MM.1S (cell line): ENCODE measurements at places on chromosomes 7 and 10.
A peak's percentile ranks its signal among the peaks of the same experiment; 100 is the strongest.

- peak; percentile 52 for DNase-seq
Measured at GRCh38 chr10:111076682-111077478, at the start of gene ADRA2A. Gene ADRA2A (plus strand): TSS chr10:111077029. CDS start chr10:111077997, 968 bp downstream.

- no peak for DNase-seq
Measured at GRCh38 chr7:113790025-113790424, 128.8 kb downstream of the PPP1R3A start.

- DNase-seq, result no peak
Measured at GRCh38 chr7:146892151-146892550, 775.5 kb downstream of the CNTNAP2 start.

DNA sequence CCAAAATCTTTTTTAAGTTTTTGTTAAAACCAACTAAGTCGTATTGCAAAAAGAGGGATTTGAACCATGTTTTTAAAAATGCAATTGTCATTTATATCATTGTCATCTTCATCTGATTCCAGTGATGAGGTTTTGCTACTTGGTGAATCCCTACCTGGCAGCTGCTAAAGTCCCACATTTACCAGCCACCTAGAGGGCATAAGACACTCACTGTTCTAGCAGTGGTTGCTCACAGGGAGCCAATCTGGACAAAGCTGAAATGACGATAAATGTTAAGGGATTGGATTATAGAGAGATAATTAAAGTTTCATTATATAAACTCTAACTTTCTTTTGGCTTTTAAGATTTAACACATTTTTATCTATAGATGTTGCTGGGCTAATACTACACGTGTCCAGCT lies 18.7 kb downstream of the KIFBP start:
- DNase-seq, result no peak

- DNase-seq, result no peak
Measured at GRCh38 chr10:84358743-84359142, 30.4 kb downstream of the CCSER2 start.

DNA sequence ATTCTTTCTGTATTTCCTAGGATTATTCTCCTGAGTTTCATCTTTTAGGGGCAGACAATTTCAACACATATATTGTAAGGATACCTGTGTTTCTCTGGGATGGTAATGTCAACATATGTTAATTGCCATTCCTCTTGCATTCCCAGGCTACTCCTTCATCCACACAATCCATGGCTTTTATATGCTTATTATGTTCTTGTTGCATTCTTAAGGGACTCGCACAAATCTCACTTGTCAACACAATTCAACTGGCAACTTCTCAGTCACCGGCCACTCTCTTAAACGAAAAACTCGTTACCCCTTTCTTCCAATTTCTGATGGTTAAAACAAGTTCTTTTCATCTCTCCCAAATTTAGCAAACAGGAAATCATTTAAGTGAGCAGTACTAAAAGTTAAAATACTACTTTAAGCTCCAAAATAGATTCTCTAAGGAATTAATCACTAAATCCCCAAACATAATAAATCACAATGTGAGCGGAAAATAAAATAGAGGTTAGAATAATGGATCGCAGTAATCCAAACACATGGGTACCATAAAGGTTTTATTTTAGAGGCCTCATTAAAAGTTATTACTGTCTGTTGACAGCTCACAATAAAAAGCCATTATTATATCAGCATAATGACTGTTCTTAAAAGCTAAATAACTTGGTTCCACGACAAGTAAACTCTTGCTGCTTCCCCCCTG lies 223.2 kb downstream of the ELMO1 start:
- no peak for DNase-seq

DNA sequence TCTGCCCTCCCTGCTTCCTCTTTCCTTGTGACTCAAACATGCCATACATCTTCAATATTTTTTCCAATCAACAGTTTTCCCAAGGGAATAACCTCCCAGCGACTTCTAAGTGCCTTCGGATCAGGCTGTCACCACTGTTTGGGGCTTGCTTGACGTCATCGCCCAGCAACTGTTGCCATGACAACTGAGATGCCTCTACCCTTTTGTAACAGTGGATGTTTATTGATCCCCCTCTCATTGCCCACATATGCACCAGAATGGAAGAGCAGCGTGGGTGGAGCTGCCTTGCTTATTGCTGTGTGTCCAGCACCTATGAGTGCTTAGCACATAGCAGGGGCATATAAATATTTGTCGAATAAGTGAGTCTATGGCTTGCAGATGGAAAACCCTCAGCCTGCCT lies 14.4 kb downstream of the FFAR4 start:
- DNase-seq, result no peak

- peak; percentile 45 for DNase-seq
Measured at GRCh38 chr7:153090764-153091163, 331.2 kb downstream of the ACTR3B start.

DNA sequence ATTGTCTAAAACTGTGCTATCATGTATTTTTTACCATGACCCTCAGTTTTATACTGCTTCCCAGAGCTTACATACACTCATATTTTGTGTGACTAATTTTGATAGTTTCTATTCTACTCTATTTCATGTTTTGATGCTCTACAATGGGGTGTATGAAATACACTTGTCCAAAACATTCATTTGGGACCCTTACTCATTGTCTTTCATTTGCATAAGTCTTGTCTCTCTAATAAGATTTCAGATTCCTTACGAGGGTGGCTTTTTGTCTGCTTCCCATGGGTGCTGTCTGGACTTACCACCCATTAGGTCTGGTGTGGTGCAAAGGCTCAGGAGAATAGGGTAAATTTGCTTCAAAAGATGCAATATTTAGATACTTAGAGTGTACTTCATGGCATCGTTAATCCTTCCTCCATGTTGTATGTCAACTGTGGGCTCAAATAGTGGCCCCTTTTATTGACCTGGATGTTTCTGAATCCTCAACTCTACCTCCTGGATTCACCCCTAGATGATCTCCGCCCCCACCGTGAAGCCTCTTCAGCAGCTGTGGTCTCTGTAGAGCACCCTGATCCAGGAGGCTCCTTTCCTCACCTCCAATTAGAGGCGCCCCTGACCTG lies 3.6 kb upstream of the GIMAP5 start:
- no peak for DNase-seq

DNA sequence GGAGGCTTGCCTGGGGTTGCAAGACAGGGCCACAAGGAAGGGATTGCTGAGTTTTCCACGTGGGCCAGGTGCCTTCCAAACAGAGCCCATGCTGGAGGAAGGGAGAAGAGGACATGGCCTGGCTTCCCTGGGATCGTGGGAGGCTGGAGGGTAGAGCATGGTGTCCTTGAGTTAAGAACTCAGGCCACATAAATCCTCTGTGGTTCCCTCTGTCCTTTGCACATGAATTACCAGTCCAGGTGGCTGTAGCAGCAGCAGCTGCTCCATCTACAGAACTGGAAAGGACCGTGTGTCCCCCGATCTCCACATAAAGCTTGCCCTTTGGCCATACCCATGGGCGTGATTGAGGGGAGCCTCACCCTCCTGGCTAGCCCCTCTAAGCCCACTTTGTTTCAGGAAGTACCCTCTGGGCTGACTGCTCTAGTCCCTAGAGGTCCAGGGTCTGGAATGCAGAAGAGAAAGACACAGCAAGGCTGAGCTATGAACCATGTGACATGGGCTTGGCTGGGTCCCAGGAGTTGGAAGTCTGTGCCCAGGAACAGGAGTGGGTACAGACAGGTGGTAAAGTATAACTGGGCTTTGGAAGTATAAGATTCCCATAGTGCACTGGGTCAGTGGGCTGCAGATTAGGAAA lies 84.9 kb downstream of the C10orf105 start:
- DNase-seq, result no peak

DNA sequence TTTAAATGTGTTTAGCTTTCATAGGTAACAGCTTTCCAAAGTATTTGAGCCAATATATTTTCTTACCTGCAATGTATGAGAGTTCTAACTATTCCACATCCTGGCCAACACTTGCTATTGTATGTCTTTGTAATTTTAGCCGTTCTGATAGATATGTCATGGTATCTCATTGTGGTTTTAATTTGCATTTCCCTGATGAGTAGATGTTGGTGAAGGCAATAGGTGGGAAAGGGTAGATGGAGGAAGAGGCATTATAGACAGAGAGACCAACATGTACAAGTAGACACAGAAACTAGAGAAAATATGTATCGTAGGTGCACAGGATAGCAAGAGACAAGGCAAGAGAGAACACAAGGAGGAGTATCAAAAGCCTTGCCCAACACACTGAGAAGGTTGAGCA lies 54.8 kb upstream of the CCDC71L start:
- no peak for DNase-seq

DNA sequence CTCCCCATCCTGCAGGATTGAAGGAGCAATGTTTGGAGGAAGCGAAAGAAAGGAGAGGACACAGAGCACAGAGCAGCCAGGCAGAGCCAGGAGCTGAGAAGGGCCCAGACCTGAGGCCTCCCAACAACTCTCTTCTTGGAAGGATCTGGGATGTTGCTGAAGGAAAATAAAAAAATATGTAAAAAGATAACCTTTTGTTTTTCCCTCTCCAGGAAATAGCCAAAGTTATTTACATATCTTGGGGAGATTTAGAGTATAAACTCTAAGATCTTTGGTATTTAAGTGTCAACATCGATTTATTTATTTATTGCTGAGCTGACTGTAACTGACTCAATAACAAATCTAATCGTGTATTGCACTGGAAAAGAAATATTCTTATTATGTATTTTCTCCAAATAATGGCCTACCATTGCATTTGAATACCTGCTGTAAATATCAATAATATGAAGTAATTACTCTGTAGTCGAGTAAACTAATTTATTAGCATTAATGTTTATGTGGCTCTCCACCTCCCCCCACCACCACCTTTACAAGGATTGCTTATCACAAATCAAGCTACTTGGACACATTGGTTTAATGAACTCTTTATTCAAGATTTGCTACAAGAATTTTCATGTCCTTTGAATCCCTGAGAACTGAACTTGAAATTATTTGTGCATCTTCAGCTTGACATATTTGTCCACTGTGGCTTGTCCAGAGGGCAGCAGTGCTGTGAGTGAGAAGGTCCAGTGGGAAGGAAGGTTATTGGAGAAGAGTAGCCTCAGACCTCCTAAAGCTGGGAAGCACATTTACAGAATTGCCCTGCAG lies 1.8 kb upstream of the HOXA11 start:
- no peak for DNase-seq

GRCh38 chr7:142790056-142790455 lies 19.3 kb downstream of the PRSS2 start:
- DNase-seq, result no peak

- DNase-seq, result no peak
Measured at GRCh38 chr10:42543840-42544372, 94.5 kb downstream of the ZNF33B start.

GRCh38 chr10:14774797-14775196 lies at the start of gene FAM107B:
Gene FAM107B (minus strand): TSS chr10:14774897. CDS start chr10:14774663, 234 bp downstream.
- DNase-seq, result no peak

GRCh38 chr10:62650411-62650810 lies 154.1 kb upstream of the ADO start:
- DNase-seq, result no peak

DNA sequence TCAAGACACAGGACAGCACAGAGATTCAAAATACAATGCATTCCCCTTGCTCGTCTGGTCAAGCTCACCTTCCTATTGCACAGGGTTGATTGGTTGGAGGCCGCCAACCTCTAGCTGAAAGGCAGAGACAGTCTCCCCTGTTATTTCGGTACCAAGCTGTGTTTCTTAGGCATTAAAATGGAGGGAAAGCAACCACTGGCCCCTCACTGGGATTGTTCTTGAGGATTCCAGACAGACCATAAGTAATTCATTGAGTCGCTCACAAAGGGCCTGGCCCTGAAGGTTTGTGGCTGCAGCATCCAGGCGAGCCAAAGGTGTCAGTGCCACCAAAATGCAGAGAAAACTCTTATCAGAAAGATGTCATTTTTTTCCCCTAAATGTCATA lies 81.2 kb downstream of the PARP12 start:
- DNase-seq, result no peak

DNA sequence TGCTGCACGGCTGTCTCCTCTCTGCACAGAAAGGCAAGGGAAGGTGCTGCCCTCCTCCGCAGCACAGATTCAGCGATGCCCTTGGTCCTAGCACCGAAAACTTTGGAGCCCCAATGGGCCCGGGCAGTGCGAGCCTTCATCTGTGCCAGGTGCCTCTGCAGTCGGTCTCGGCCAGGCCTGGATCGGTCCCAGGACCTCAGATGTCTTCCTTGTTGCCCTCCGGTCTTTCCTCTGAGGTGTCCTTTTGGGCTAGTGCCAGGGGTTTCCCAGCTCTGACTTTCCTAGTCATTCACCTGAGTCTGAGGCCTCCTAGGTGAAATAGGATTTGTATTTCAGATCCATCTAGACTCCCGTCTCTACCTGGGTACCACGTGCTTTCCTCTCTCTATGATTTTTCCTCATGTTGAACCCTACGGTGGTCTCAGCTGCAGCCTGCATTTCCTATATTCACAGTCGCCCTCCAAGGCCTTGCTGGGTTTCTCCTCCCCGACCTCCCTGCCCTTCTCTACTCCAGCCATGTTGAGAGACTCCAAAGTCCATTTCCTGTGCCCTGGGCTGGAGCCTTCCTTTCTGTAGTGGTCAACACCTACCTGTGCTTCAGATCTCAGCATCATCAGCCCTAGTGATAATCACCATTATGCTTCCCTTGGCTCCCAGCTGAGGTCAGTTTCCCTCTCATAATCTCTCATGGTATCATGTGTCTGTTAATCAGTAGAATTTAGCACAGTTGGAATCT lies 92.0 kb upstream of the PRSS58 start:
- DNase-seq, result no peak

- no peak for DNase-seq
Measured at GRCh38 chr10:8489823-8490222, 435.3 kb downstream of the GATA3 start.
